Tongue (tissue), 3 donors: ENCODE measurements at places on chromosomes 4 and X. TPM values are rescaled to one million over a fixed set of nuclear protein-coding genes. Genes with fewer than 3 reads are reported as not detected.

HMX1 gene
- not detected for total RNA-seq

PPP1R3F gene
- 14.4 TPM for total RNA-seq

MCF2 gene
- total RNA-seq = not detected

PCYT1B gene
- total RNA-seq = 1.3 TPM

GJB1 gene
- total RNA-seq = 0.41 TPM

- DNase-seq = no peak
These were observed 7.1 kb upstream of the RGS12 start for GRCh38 chr4:3285558-3286334.

DNA sequence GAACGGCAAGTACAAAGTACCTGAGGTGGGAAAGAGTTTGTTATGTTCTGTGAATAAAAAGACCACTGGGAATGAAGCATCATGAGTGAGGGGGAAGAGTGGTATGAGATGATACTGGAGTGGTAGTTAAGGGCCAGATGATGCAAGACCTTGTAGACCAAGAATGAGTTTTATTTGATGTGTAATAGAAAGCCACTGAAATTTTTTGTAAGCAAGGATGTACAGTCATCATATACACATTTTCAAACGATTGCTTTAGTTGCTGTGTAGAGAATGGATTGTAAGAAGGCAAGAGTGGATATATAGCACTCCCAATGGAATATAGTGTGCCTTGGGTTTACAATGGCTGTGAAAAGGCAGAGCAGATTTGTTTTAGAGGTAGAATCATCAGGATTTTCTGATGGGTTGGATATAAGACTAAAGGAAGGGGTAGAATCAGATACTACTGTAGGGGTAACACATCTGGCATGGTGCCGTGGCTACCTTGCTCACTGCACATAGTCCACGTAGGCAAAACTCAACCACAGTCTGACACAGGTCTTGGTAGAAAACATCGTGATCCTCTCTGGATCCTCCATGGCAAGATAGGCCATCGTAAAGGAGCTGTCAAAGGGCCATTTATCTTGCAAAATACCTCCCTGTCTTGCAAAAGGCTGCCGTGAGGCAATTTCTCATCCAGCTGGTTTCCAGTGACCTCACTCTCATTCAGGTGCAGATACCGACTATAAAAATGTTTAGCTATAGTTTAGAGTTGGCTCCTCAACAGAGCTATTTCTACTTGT lies 14.9 kb downstream of the TIFA start:
- DNase-seq = no peak

DNA sequence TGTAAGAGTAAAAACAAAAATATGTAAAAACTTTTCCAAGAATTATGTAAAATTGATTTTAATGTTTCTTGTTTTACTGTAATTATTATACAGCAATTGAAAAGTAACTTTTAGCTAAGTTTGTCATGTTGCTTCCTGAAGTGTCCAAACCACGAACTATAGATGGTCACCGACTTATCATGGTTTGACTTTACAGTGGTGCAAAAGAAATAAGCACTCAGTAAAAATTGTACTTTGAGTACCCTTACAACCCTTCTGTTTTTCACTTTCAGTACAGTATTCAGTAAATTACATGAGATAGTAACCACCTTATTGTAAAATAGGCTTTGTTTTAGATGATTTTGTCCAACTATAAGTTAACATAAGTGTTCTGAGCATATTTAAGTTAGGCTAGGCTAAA lies 93.8 kb downstream of the SLC10A6 start:
- no peak for DNase-seq

DNA sequence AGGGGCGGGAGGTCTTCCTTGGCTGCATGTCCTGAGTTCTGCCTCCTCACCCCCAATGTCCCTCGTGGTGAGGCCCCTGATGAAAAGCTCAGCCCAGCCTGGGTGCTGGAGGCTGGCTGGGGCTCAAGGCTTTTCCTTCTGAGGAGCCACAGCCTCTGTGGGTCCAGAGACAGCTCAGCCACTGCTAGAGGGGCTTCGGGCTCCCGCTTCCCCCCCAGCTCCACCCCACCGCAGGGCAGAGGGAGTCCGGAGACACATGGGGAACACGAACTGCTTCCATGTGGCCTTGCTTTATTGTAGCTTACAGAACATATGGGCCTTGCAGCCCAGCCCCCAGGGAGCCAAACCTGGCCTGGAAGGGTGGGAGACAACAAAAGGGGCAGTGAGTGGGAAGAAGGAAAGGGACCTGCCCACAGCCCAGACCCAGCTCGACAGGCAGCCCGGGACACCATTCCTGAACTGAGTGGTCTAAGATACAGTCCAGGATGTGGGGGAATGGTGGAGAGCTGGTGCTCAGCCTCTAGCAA lies 89.9 kb upstream of the NKX1-1 start:
- no peak for DNase-seq

DNA sequence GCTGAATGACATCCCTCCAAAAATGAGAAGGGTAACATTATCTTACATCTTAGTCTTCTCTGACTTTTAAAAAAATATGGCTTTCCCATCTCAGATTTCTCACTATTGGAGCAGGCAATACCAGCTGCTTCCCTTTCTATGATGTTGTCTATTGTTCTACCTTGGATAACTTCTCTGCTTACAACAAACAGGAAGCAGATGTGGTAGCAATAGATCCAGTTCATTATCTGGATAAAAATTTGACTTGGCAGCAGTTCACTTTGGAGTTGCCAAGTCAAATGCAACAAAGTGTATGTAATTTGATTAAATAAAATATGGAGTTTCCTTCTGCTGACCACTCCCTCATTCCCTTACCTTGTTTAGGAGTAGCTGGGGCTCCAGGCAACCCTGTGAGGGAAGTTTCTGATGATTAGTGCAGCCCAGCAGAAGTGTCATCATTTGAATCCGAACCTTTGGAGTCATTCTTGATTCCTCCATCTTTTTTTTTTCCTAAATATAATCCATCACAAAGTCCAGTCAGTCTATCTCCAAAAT lies 72.0 kb upstream of the GPRIN3 start:
- DNase-seq = no peak
